MM.1S (cell line): ENCODE measurements at places on chromosomes 6 and 20.

GRCh38 chr20:58149437-58150091 lies 78.9 kb downstream of the ANKRD60 start:
- no peaks in the 10 kb centered on the region for H3K36me3 ChIP-seq
- no peak overlapping the region for H3K4me3 ChIP-seq
- H3K4me1 ChIP-seq = no peaks in the 10 kb centered on the region
- H3K27me3 ChIP-seq = peaks cover 99% of the 10 kb centered on the region
- DNase-seq = no peak
- H3K27ac ChIP-seq = no peak overlapping the region

- H3K27ac ChIP-seq = no peak overlapping the region
- no peaks in the 10 kb centered on the region for H3K36me3 ChIP-seq
- no peaks in the 10 kb centered on the region for H3K4me1 ChIP-seq
- no peak overlapping the region for H3K4me3 ChIP-seq
Measured at GRCh38 chr6:170206851-170207431, 83.9 kb downstream of the DLL1 start.

DNA sequence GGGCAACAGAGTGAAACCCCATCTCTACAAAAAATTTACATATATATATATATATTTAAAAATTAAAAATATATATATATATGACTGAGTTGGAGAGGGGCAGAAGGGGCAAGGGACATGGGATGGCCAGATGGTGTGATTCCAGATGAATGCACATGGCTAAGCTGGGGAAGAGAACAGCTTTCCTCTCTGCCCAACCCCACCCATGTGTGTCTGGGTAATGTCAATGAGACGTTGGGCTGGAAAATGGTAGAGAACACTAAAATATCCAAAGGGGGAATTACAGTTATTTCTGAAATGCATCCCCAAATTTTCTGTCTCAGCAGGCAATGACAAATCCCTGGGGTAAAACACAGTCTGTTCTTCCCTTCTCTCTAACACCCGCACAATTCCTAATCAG lies 31.2 kb upstream of the CCND3 start:
- no peaks in the 10 kb centered on the region for H3K36me3 ChIP-seq
- DNase-seq = no peak
- H3K4me3 ChIP-seq = no peak overlapping the region
- H3K27me3 ChIP-seq = no peaks in the 10 kb centered on the region

DNA sequence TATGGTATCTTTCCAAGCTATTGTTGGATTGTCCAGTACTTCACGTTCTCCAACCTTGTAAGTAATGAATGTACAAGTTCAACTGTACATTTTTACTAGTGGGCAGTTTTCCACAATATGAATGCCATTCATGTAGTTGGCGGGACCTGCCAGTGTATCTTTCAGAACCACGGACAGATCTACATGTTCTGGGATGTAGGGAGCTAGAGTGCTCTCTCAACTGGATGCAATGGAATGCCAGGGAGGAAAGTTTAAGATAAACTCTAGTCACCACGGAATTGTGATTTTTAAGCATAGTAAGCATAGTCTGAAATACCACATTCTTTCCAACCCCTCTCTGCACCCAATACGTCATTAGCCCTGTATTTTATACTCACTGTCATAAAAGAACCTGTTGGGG lies 21.5 kb upstream of the HLA-C start:
- no peak overlapping the region for H3K4me3 ChIP-seq
- no peaks in the 10 kb centered on the region for H3K27me3 ChIP-seq
- H3K27ac ChIP-seq = no peak overlapping the region

GRCh38 chr20:1802385-1803060 lies 92.7 kb upstream of the SIRPA start:
- peak overlapping the region; percentile 63 for H3K4me3 ChIP-seq
- peaks cover 18% of the 10 kb centered on the region for H3K4me1 ChIP-seq
- H3K36me3 ChIP-seq = no peaks in the 10 kb centered on the region
- H3K27me3 ChIP-seq = peaks cover 3% of the 10 kb centered on the region; the same call in 1 of the 2 replicates
- peak; percentile 64 for DNase-seq
- H3K27ac ChIP-seq = no peak overlapping the region

GRCh38 chr20:38115205-38115604 lies 49.9 kb downstream of the TGM2 start:
- DNase-seq = no peak
- no peaks in the 10 kb centered on the region for H3K27me3 ChIP-seq
- no peak overlapping the region for H3K4me3 ChIP-seq
- no peak overlapping the region for H3K27ac ChIP-seq

- no peak overlapping the region for H3K4me3 ChIP-seq
- H3K27me3 ChIP-seq = no peaks in the 10 kb centered on the region
- no peak overlapping the region for H3K27ac ChIP-seq
- H3K4me1 ChIP-seq = no peaks in the 10 kb centered on the region
- no peaks in the 10 kb centered on the region for H3K36me3 ChIP-seq
Measured at GRCh38 chr6:138891255-138891986, 95.5 kb downstream of the ECT2L start.

GRCh38 chr6:143953922-143954321 lies 54.1 kb downstream of the PLAGL1 start:
- no peak for DNase-seq
- no peak overlapping the region for H3K4me3 ChIP-seq
- H3K27me3 ChIP-seq = no peaks in the 10 kb centered on the region
- H3K4me1 ChIP-seq = no peaks in the 10 kb centered on the region

DNA sequence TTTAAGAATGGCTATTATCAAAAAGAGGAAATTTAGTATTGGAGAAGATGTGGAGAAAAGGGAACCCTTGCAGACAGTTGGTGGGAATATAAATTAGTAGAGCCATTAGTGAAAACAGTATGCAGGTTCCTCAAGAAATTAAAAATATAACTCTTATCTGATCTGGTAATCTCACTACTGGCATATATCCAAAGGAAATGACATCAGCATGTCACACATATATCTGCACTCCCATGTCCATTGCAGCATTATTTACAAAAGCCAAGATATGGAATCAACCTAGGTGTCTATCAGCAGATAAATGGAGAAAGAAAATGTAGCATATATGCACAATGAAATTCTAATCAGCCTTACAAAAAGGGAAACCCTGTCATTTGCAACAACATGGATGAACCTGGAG lies 2.6 kb downstream of the SIRPG start:
- H3K4me1 ChIP-seq = peaks cover 8% of the 10 kb centered on the region
- no peaks in the 10 kb centered on the region for H3K36me3 ChIP-seq
- no peak overlapping the region for H3K4me3 ChIP-seq
- no peaks in the 10 kb centered on the region for H3K27me3 ChIP-seq

DNA sequence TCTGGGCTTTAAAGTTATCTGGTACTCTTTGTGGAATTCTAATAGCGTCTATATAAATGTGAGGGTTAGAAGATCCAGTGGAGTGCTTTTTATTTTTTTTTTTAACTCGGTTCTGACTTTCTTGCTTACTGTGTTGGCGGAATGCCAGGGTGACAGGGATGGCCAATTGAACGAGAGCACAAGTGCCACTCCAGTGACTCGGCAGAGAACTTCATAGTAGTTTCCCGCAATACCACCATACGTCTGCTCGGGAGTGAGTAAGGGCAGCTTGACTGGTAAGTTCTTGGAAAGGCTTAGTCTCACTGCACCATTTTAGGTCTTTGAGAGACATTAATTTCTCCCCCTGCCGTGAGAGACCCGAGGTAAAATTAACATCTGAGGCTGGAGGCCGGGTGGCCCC lies 49.4 kb upstream of the TULP1 start:
- DNase-seq = no peak
- no peak overlapping the region for H3K27ac ChIP-seq
- H3K4me1 ChIP-seq = no peaks in the 10 kb centered on the region
- no peaks in the 10 kb centered on the region for H3K27me3 ChIP-seq
- H3K36me3 ChIP-seq = no peaks in the 10 kb centered on the region

DNA sequence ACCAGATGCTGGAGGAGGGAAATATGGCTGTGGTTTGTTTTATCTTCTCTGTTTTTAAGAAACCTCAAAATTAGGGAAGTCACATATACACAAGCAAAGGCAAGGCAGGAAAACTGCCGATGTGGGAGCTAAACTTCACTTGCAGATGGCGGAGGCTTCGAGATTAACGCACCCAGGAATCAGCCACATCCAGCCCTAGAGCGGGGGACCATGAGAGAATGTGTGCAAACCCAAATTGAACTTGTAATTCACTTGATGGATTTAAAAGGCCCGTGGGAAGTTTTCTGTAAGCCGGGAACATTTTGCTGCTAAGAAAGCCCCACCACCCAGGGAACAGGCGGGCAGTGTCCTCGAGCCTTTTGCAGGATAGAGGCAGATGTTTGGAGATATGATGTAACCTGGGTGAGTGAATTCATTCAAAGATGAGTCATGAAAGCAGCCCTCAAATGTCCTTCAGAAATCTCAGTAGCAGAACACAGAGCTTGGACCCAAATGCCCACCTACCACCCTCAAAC lies 39.9 kb downstream of the PREX1 start:
- H3K4me3 ChIP-seq = no peak overlapping the region
- no peak for DNase-seq
- no peak overlapping the region for H3K27ac ChIP-seq
- no peaks in the 10 kb centered on the region for H3K36me3 ChIP-seq
- H3K27me3 ChIP-seq = no peaks in the 10 kb centered on the region

GRCh38 chr20:9363673-9364072 lies 150.7 kb upstream of the LAMP5 start:
- H3K4me3 ChIP-seq = no peak overlapping the region
- peak; percentile 47 for DNase-seq
- no peaks in the 10 kb centered on the region for H3K27me3 ChIP-seq
- no peak overlapping the region for H3K27ac ChIP-seq
- peaks cover 12% of the 10 kb centered on the region; the same call in 1 of the 2 replicates for H3K4me1 ChIP-seq
- H3K36me3 ChIP-seq = no peaks in the 10 kb centered on the region

- no peak overlapping the region for H3K27ac ChIP-seq
- H3K4me3 ChIP-seq = no peak overlapping the region
- H3K4me1 ChIP-seq = no peaks in the 10 kb centered on the region
- H3K27me3 ChIP-seq = peaks cover 4% of the 10 kb centered on the region; the same call in 1 of the 2 replicates
- DNase-seq = no peak
- H3K36me3 ChIP-seq = no peaks in the 10 kb centered on the region
Measured at GRCh38 chr20:751761-752160, 16.5 kb downstream of the SLC52A3 start.

GRCh38 chr20:3539311-3540107 lies 68.7 kb downstream of the ATRN start:
- no peaks in the 10 kb centered on the region for H3K36me3 ChIP-seq
- H3K27ac ChIP-seq = no peak overlapping the region

DNA sequence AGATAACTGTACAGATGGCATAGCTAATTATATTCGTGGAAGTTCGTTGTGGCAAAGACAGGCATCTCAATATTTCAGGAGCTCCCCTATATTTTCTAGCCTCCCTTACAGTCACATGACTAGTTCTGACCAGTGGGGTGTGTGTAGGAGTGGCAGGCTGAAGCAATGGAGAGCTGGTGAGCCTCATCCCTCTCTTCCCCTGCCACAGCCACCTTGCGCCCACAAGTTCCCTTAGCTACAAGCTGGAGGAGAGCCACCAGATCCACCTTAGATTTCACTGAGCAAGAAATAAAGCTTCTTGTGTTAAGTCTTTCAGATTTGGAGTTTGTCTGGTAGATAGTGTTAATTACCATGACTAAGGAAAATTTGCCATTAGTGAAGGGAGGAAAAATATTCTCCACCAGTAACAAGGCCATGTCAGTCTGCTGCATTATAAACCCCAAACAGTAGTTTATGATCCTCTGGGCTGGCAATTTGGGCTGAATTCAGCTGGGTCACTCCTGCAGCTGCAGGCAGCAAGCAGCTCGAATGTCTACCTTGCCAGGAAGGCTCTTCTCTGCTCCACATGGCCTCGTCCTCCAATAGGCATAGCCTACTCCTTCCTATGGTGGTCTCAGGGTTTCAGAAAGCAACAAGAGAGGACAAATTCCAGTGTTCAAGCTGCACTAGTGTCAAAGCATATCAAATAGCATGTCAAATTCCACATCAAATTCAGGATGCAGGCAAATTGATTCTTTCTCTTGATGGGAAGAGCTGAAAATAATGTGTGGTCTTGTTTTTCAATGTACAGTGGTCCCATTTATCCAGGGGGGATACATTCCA lies 7.4 kb upstream of the RBCK1 start:
- no peak overlapping the region for H3K4me3 ChIP-seq
- no peaks in the 10 kb centered on the region for H3K27me3 ChIP-seq
- no peak overlapping the region for H3K27ac ChIP-seq
- H3K36me3 ChIP-seq = no peaks in the 10 kb centered on the region; the same call in 1 of the 2 replicates

DNA sequence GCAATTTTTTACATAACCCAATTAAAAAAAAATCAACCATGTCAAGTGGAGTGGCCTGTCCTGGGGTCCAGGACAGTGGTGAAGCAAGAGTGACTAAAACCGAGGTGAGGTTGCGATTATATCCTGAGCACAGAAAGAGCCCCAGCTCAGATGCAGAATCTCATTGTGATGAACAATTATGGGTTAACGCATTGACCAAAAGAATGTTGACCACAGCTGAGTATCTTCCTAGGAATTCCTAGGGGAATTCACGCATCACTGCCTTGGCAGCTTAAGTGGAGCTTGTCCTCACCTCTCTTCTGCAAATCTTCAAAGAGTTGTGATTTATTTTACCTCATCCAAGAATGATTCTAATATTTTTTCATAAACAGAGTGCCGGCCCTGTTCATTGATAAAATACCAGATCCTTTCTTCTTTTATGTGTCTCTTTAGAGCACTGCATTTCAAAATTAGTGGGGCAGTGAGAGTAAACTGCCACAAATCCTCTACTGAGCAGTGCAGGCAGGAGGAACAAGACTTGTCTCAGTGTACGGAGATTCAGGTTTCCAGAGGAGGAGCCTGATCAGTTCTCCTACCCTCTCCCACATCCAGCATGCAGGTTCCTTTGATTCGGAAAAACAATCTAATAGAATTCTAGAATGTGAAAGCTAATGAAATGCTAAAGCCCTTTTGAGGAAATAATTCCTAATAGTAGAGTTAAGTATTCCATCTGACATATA lies 60.1 kb upstream of the ZNF184 start:
- no peaks in the 10 kb centered on the region for H3K27me3 ChIP-seq
- no peaks in the 10 kb centered on the region for H3K36me3 ChIP-seq
- no peaks in the 10 kb centered on the region for H3K4me1 ChIP-seq
- H3K27ac ChIP-seq = no peak overlapping the region
- no peak overlapping the region for H3K4me3 ChIP-seq
- DNase-seq = no peak

GRCh38 chr6:92538275-92538674 lies 881.1 kb downstream of the EPHA7 start:
- H3K4me3 ChIP-seq = no peak overlapping the region
- H3K27me3 ChIP-seq = no peaks in the 10 kb centered on the region
- H3K36me3 ChIP-seq = no peaks in the 10 kb centered on the region
- no peaks in the 10 kb centered on the region for H3K4me1 ChIP-seq

GRCh38 chr6:44524476-44525227 lies 137.1 kb downstream of the CDC5L start:
- peak; percentile 91 for DNase-seq
- peaks cover 20% of the 10 kb centered on the region for H3K4me1 ChIP-seq
- peak overlapping the region; percentile 47 for H3K4me3 ChIP-seq

DNA sequence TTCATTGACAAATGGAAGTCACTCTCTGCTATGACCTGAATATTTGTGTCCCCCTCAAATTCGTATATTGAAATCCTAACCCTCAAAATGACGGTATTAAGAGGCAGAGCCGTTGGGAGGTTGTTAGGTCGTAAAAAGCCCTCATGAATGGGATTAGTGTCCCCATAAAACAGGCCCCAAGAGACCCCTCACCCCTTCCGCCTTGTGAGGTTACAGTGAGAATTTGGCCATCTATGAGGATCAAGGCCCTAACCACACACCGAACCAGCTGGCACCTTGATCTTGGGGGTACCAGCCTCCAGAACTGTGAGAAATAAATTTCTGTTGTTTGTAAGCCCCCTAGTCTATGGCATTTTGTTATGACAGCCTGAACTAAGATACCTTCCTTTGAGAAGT lies 52.5 kb upstream of the SLC22A16 start:
- no peaks in the 10 kb centered on the region for H3K27me3 ChIP-seq
- no peak overlapping the region for H3K4me3 ChIP-seq
- DNase-seq = no peak
- no peak overlapping the region for H3K27ac ChIP-seq
